ENCODE measurements at places on chromosomes 16 and 17.

DNA sequence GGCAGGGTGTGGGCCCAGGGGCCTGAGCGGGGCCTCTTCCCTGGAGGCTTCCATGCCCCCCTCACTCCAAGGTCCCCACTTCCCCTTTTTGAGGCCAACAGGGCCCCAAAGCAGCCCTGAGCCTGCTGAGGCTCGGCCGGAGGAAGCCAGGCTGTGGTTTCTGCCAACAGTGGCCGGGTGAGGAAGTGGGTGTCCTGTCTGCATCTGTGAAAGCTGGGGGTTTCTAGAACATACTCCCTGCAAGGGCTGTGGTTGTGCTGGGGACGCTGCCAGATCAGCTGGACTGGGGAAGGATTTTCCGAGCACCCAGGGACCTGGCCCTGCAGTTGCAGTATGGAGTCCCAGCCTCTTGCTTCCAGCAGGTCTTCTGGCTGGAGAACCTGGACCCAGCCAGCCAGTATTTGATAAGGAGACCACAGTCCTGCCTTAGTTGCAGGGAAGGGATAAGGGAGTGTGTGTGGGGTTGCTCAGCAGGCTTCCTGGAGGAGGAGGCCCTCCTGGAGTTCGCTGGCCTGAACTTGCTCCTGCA, 15.7 kb downstream of the ADCY7 start:
- peak; percentile 95 for DNase-seq

GRCh38 chr16:48446534-48446920, 61.3 kb upstream of the SIAH1 start:
- no peak for DNase-seq

- no peak for DNase-seq
Measured at GRCh38 chr16:31507617-31507928, 618 bp downstream of the RUSF1 start.

DNA sequence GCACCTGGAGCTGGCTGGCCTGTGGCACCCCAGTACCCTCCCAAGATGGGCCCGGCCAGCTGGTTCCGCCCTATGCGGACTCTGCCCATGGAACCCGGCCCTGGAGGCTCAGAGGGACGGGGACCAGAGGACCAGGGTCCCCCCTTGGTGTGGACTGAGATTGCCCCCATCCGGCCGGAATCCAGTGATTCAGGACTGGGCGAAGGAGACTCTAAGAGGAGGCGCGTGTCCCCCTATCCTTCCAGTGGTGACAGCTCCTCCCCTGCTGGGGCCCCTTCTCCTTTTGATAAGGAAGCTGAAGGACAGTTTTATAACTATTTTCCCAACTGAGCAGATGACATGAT, 12.0 kb downstream of the TBX21 start:
- DNase-seq = no peak

DNA sequence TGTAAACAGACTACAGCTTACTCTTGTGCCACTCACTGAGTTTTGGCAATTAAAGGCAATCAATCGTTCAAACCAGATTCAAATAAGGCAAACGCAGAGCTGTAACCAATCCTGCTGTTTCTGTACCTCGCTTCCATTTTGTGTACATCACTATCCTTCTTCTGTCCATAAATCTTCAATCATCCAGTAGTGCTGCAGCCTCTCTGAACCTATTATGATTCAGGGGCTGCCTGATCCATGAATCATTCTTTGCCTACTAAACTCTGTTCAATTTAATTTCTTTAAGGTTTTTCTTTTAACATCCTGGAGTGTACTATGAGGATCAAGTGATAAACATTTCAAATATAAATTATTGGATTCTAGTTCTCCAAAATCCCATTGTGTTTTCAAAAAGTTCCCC, 93.9 kb downstream of the CEP112 start:
- DNase-seq = no peak

- DNase-seq = no peak
Measured at GRCh38 chr16:28823291-28823872, 583 bp downstream of the ATXN2L start.

Measured in suppressor macrophage treated with lipopolysaccharide for 4 hours (primary cell).